ENCODE measurements at places on chromosomes 1 and 21.
A peak's percentile ranks its signal among the peaks of the same experiment; 100 is the strongest.

DNA sequence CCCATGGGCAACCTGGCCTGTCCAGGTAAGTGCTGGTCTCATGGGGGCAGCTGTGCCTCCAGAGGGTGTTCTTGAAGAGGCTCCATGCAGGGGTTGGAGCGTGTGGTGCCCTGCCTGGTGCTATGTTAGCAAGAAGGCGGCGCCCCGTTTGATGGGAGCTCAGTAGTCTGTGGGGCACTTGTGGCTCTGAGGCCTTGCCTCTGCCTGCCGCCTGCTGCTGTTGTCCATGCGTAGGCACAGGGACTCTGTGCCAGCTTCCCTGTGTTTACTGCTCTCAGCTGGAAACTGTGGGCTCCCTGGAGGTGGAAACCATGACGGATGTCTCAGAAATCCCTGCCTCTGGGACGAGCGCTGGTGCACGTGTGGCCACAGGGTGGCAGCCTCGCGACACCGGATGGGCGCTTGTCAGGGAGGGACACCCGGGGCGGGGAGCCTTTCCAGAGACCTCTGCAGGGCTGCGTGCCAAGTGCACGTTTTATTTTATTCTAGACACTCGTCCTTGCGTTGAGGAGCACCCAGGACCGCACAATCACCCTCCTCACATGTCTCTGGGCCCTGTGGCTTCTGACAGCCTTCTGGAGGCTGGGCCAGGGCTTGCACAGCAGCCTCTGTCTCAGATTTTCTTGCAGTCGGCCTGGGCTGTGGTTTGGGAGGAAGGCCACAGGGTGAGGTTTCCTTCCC lies 27.1 kb downstream of the SNAP47 start:
- peaks cover 38% of the 10 kb centered on the region for H3K36me3 ChIP-seq
- H3K27me3 ChIP-seq = no peaks in the 10 kb centered on the region
- peak; percentile 93 for DNase-seq
- H3K4me1 ChIP-seq = peaks cover 90% of the 10 kb centered on the region
- peak overlapping the region; percentile 8 for H3K27ac ChIP-seq

GRCh38 chr1:150236614-150237100 lies 745 bp upstream of the ANP32E start:
- no peak overlapping the region for H3K4me3 ChIP-seq
- peaks cover 14% of the 10 kb centered on the region for H3K36me3 ChIP-seq
- peaks cover 14% of the 10 kb centered on the region for H3K4me1 ChIP-seq
- H3K27me3 ChIP-seq = no peaks in the 10 kb centered on the region

DNA sequence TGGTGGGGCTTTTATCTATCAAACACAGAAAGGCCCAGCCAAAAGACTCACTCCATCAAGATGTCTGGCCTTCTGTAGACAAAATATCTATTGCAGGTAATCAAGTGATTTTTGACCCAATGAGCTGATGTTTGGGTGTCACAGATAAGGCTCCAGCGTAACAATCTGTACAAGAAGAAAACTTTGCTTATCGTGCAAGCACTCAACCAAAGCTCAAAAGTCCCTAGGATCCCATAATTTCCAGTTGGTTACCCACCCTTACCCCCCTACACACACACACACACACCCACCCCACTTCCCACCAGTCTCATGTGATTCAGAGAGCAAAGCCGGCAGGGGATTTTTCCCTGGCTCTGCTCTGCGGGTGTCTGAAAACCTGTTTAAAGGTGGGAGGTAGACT lies 5.8 kb downstream of the ITPKB start:
- peak; percentile 46 for DNase-seq
- H3K4me3 ChIP-seq = peak overlapping the region; percentile 88
- peaks cover 62% of the 10 kb centered on the region for H3K4me1 ChIP-seq
- H3K36me3 ChIP-seq = peaks cover 68% of the 10 kb centered on the region

- no peak overlapping the region for H3K27ac ChIP-seq
- no peaks in the 10 kb centered on the region for H3K27me3 ChIP-seq
- no peak overlapping the region for H3K4me3 ChIP-seq
- H3K4me1 ChIP-seq = no peaks in the 10 kb centered on the region
These were observed 8.3 kb upstream of the MYSM1 start for GRCh38 chr1:58708166-58708565.

GRCh38 chr1:32111789-32112188 lies 3.9 kb downstream of the KPNA6 start:
- H3K36me3 ChIP-seq = peaks cover 26% of the 10 kb centered on the region
- H3K4me3 ChIP-seq = no peak overlapping the region
- no peaks in the 10 kb centered on the region for H3K27me3 ChIP-seq
- peak overlapping the region; percentile 63 for H3K27ac ChIP-seq
- no peak for DNase-seq

DNA sequence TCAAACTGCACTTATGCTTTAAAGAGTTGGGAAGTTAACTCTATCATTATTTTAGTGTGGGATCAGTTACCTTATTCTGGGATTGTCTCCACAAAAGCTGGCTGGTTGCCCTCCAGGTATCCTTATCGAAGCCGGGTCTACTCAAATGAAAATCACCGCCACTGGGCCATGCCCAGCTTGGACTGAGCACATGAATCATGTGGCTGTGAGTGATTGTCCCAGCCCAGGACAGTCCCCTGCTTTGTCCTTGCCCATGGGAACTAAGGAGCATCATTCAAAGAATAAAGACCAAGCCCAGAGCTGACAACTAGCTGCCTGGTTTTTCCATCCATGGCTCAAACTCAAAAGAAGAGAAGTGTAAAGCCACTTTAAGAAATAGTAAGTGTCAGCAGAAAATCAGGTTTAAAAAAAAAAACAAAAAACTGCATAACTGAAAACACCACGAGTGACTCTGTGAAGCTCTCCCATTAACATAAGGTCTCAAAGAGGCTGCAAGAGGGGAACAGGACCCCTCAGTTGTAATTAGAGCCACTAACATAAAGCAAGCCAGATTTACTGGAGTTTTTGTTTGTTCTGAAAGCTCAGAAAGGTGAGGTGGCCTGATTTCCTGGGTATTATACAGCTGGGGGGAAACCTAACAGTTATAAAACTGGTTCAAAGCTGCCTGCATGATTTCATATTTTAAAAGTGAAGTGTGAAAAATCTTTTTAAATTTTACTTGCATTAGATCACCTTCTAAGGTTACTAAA lies 91.5 kb downstream of the KIF14 start:
- H3K27ac ChIP-seq = no peak overlapping the region
- H3K4me3 ChIP-seq = no peak overlapping the region
- peaks cover 27% of the 10 kb centered on the region for H3K4me1 ChIP-seq
- no peaks in the 10 kb centered on the region for H3K27me3 ChIP-seq
- no peaks in the 10 kb centered on the region for H3K36me3 ChIP-seq

GRCh38 chr1:185775501-185775900 lies 41.3 kb downstream of the HMCN1 start:
- H3K4me1 ChIP-seq = no peaks in the 10 kb centered on the region
- H3K27ac ChIP-seq = no peak overlapping the region
- no peak overlapping the region for H3K4me3 ChIP-seq
- H3K27me3 ChIP-seq = peaks cover 11% of the 10 kb centered on the region
- no peak for DNase-seq
- H3K36me3 ChIP-seq = no peaks in the 10 kb centered on the region

GRCh38 chr1:19115082-19115808 lies 94.8 kb downstream of the UBR4 start:
- H3K27me3 ChIP-seq = no peaks in the 10 kb centered on the region
- no peak overlapping the region for H3K4me3 ChIP-seq
- no peaks in the 10 kb centered on the region for H3K4me1 ChIP-seq
- no peak overlapping the region for H3K27ac ChIP-seq
- no peak for DNase-seq

GRCh38 chr1:213201380-213202155 lies 150.5 kb downstream of the RPS6KC1 start:
- no peaks in the 10 kb centered on the region for H3K4me1 ChIP-seq
- no peak overlapping the region for H3K27ac ChIP-seq
- DNase-seq = no peak
- no peaks in the 10 kb centered on the region for H3K27me3 ChIP-seq
- H3K4me3 ChIP-seq = no peak overlapping the region

GRCh38 chr1:110452330-110452729 lies 1.4 kb downstream of the PROK1 start:
- no peak overlapping the region for H3K27ac ChIP-seq
- no peak for DNase-seq
- no peak overlapping the region for H3K4me3 ChIP-seq
- no peaks in the 10 kb centered on the region for H3K36me3 ChIP-seq
- H3K4me1 ChIP-seq = no peaks in the 10 kb centered on the region
- H3K27me3 ChIP-seq = no peaks in the 10 kb centered on the region

- H3K4me1 ChIP-seq = no peaks in the 10 kb centered on the region
- H3K4me3 ChIP-seq = no peak overlapping the region
- H3K36me3 ChIP-seq = no peaks in the 10 kb centered on the region
- no peak overlapping the region for H3K27ac ChIP-seq
- peaks cover 11% of the 10 kb centered on the region for H3K27me3 ChIP-seq
These were observed 6.1 kb upstream of the SELE start for GRCh38 chr1:169739980-169740379.

- no peaks in the 10 kb centered on the region for H3K27me3 ChIP-seq
- DNase-seq = peak; percentile 45
- peaks cover 18% of the 10 kb centered on the region for H3K36me3 ChIP-seq
- H3K4me1 ChIP-seq = peaks cover 32% of the 10 kb centered on the region
- no peak overlapping the region for H3K27ac ChIP-seq
- no peak overlapping the region for H3K4me3 ChIP-seq
These were observed 145.9 kb downstream of the PGBD5 start for GRCh38 chr1:230280054-230280795.

GRCh38 chr1:29239142-29239541 lies 2.8 kb downstream of the PTPRU start:
- no peak overlapping the region for H3K27ac ChIP-seq
- H3K4me1 ChIP-seq = peaks cover 12% of the 10 kb centered on the region
- no peak for DNase-seq
- H3K27me3 ChIP-seq = peaks cover 48% of the 10 kb centered on the region

DNA sequence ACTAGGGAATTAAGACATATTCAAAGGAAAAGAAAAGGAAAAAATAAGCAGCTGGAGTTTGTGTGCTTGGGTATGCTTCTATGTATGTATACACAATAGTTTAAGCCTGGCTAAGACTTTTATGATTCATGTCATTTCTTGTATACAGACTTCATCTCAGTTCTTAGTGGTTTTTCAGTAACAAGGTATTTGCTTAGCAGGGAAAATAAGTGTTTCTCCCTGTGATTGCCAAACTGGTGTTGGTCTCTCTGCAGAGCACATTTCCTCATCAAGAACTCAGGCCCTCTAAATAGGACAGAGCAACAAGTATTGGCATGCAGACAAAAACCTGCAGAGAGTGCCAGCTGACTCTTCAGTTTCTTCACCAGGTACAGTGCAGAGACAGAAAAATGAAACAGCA lies 484.4 kb upstream of the ZRANB2 start:
- H3K27me3 ChIP-seq = no peaks in the 10 kb centered on the region
- H3K4me3 ChIP-seq = no peak overlapping the region
- DNase-seq = no peak
- H3K27ac ChIP-seq = no peak overlapping the region
- H3K36me3 ChIP-seq = no peaks in the 10 kb centered on the region

DNA sequence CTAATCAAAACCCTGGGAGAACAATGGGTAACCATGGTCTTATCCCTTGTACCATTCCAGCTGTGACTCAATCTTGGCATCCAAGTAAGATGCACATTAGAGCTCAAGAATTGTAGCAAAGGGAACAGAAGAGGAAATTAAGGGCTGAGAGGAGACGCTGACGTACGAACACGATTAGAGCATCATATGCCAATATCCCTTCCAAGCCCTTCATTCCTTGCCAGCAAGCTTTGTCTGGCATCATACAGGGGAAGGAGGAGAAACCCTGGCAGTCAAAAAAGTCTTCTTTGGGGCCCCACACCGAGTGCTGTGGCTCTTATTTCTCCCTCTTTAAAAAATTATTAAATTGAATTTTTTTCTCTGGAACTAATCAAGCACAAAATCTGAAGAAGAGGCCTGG lies 120.9 kb downstream of the ASTN1 start:
- no peak overlapping the region for H3K4me3 ChIP-seq
- H3K27ac ChIP-seq = no peak overlapping the region
- H3K4me1 ChIP-seq = no peaks in the 10 kb centered on the region
- no peak for DNase-seq

Data from activated CD4-positive, alpha-beta T cell treated with anti-CD3 and anti-CD28 coated beads for 36 hours (primary cell).